ENCODE measurements at places on chromosomes 7 and 10.

DNA sequence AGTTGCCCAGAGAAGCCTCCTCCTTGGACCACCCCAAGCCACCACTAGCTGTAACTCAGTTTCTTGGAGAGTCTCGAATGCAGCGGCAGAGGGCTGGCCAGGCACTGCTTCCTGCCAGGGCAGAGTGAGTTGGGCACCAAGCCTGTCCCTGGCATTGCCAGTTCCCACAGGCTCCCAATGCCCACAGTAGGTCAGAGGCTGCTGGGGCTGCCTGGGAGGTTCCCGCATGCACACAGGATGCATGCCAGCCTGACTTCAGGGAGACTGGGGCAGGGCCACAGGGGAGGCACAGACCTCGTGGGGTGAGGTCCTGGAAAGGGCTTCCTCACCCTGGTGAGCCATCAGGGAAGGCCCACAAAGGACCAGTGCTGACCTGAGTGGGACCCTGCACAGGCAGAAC, 152.8 kb downstream of the ZNF248 start:
- DNase-seq, result no peak

DNA sequence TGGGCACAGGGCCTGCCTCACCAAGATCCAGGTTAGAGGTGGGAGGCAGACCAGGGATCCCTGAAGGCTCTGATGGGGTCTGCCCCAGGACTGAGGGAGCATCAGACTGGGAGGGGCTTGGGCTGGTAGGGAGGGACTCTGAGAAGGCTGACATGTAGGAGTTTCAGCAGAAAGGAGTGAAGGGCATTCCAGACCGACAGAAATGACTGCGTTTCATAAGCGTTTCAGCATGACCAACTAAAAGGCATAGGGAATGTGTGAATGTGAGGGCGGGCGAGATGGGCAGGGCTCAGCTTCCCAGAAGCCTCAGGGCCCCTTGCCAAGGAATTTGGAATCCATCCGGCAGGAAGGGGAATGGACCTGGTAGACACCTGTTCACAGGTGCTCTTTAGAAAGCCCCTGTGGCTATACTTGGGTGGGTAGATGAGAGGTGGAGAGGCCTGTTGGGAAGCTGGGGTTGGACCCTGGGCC, 24.9 kb upstream of the SLC29A3 start:
- no peak for DNase-seq

DNA sequence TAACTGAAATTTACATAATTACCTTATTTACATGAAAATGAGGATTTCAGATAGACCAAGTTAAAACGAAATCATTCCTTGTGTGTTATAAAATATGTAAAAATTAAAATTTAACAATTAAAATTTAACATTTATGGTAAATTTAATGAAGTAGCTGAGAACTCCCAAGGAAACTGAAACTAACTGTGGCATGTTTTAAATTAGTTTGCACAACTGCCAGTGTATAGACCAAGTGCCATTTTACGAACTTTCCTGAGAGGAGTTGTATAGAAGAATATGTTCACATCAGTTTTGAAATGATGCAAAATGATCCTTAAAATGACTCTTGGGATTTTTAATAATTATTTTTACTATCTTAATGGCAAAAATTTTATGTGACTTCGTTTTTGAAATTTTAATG, 23.6 kb downstream of the PDLIM1 start:
- no peak for DNase-seq

GRCh38 chr10:1737222-1738061, at the start of gene ADARB2:
TSS of gene ADARB2 (minus strand) at chr10:1737525.
- peak; percentile 67 for DNase-seq

DNA sequence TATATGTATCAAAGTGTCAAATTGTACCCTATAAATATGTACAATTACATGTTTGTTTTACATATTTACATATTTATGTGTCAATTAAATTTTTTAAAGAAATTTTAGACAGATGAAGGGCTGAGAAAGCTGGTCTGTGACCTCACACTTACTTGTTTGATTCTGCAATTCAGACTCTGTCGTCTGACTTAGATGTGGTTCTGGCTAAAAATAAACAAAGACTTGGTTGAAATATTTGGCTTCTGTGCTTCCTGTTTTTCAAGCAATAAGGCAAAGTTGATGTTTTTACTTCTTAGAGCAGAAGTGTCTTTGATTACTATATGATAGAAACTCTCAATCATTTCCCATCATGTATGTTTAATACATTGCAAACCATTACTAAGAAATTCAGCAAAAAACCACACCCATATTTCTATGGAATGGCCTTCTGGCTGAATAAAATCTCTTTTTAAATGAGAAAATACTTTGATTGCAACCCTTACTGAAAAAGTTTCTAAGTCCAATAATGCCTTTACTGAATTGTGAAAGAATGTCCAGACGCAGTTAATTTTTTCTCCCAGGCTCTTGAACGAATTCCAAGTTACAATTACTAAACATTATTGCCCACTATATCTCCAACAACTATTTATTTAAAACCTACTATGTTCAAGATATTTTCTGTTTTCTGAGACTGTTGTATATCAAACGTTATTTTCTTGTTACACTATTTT, 59.5 kb upstream of the PRKG1 start:
- DNase-seq, result no peak

GRCh38 chr7:100744605-100745004, 11.2 kb downstream of the ZAN start:
- no peak for DNase-seq

DNA sequence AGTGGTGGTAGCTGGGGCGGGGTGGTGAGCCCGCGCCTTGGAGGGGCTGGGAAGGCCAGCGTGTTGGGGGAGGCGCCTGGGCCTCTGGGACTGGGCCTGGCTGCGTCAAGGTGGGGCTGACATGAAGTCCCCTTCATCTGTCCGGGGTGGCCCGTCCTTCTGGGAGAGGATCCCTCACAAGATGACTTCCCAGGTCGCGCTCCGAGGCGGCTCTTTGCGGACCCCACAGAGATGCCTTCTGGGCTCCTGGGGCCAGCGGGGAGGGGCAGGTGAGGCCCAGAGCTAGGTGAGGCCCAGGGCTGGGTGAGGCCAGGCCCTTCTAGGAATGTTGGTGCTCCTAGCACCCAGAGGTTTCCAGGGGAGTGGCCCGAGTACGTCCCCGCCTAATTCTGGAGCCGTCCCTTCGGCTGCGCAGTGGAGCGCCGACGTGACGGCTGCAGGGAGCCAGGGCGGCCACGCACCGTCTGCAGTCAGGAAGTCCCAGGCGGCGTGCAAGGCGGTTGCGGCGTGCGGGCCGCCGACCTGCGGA, 58.2 kb upstream of the NUPR2 start:
- DNase-seq, result no peak

- no peak for DNase-seq
Observed at GRCh38 chr10:22659866-22660265, 54.5 kb downstream of the PIP4K2A start.

DNA sequence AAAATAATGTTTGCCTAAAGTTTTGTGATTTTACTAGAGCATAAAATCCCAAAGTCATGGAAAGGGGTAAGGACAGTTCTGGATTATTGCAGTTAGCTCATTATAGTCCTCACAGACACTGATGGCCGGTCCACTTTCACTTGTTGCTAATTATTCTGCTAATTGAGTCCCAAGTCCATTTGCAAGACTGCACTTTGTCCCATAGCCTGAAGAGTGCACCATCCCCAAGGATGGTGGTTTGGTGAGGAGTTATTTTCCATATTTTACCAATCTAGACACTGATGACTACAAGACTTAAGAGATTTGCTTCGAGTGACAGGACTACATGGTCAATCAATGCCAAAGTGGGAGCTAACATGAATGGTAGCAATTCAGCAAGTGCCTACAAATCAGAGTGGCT, 181.8 kb upstream of the CACNA2D1 start:
- peak; percentile 13 for DNase-seq

- DNase-seq, result no peak
Observed at GRCh38 chr7:90839316-90839715, 243.2 kb downstream of the CDK14 start.

DNA sequence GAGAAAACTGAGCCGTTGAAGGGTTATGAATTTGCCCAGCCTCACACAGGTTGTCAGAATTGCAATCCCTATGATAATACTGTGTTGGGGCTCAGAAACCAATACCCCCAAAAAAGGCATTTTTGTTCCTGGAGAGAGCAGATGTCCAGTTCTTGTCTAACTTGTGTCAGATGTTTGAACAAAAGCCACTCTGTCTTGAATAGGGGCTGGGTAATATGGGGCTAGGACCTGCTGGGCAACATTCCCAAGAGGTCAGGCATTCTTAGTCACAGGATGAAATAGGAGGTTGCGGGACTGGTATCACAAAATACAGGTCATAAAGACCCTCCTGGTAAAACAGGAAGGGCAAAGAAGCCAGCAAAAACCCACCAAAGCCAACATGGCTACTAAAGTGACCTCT, 482.1 kb downstream of the IPMK start:
- DNase-seq, result no peak

DNA sequence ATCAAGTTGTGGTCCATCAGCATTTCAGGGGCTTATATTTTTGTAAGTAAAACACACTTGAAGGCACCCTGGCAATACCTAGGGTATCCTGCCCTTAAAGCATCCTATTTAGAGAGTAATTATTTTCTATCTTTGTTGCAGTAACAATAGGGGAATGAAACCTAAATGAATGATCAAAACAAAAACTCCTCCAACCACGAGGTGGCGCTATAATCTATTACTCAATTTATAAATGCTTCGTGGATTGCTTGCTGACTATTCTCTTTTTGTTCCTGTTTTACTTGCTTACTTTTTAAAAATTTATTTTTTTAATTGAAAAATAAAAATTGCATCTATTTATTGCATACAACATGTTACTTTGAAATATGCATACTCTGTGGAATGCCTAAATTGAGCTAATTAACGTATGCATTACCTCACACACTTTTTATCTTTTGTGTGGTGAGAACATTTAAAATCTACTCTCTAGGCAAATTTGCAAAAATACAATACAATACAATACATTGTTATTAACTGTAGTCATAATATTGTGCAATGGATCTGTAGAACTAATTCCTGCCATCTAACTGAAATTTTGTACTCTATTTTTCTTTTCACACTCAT, 147.7 kb upstream of the BMPER start:
- DNase-seq, result no peak

GRCh38 chr10:73232887-73233286, 14.2 kb downstream of the DNAJC9 start:
- DNase-seq, result no peak

GRCh38 chr10:82565197-82565575, 690.2 kb downstream of the NRG3 start:
- DNase-seq, result no peak

GRCh38 chr7:3598854-3599253, 297.8 kb downstream of the SDK1 start:
- DNase-seq, result no peak

DNA sequence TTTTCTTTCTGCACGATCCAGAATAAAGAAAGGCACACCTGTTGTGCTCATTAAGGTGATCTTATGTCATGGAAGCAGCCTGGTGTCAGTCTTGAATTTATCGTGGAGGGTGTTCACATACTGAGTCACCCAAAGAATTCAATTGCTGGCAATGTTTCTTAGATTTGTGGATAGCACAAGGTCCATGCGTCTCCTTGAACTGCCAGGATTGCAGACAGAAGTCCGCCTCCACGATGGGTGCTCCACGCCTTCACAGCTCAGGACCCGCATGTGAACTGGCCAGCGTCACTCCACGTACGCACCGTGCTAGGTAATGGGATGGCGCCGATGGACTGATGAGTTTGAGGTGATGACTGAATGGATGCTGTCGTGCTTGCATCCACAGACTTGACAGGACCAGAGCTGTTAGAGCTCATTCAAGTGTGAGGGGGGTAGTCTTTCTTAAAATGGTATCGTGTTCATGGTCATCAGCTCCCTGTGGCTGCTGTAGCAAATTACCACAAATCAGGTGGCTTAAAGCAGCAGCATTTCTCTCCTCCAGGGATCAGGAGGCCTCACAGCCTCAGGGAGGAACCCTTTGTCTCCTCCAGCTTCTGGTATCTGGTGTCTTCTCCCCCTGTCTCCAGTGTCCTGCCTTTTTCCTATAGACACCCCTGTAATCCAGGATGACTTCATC, 65.4 kb upstream of the DNAJB6 start:
- DNase-seq, result no peak

- DNase-seq, result no peak
Observed at GRCh38 chr10:90222939-90223338, 521.5 kb downstream of the KIF20B start.

- no peak for DNase-seq
Observed at GRCh38 chr10:62154231-62154630, 114.4 kb downstream of the RTKN2 start.

- DNase-seq, result no peak
Observed at GRCh38 chr10:52539463-52539862, 225.4 kb downstream of the DKK1 start.

DNA sequence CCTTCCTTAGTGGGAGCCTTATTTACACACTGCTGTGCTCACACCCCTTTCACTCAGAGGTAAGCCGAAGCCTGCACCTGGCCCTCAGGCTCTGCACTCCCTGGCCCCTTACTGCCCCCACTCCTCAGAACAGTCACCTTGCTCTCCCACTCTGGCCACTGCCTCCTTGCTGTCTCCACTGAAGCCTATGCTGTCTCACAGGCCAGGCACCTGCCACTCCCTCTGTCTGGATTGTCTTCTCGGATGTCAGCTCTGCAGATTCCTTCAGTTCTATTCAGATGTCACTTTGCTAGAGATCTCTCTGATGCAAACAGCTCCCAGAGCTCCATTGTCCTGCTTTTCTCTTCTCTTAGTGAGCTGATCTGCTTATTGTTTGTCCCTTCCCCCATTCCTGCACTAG, 390.7 kb downstream of the DPP6 start:
- DNase-seq, result no peak

- DNase-seq, result peak; percentile 56
Observed at GRCh38 chr10:63236113-63236935, 103.2 kb downstream of the NRBF2 start.

DNA sequence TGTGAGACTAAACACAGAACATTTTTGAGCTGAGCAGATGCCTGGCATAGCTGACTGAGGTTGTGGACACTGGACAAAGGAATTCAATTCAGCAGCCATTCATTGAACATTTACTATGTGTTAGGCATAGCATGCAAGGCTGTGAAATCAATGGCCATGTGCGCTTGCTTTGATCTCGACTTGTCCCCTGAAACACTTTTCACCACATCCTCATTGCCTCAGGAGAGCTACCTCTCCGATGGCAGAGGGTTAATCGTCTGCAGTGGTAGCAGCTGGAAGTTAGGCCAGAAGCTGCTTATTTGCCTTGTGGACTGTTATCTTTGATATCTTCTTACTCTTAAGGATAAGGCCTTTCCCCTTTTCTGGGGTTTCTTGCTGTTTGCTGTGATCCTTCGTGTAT, 297.8 kb downstream of the AUTS2 start:
- DNase-seq, result no peak
